Activated T-cell treated with anti-CD3 and anti-CD28 coated beads, Interleukin-2, amount 50 U/mL, for 72 hours (primary cell): ENCODE measurements at places on chromosomes 13 and 19. TPM values are rescaled to one million over a fixed set of nuclear protein-coding genes. Genes with fewer than 3 reads are reported as not detected.

The ATP4B gene
- not detected for total RNA-seq

GRCh38 chr13:19183676-19184075 lies 2.1 kb upstream of the TUBA3C start:
- no peaks in the 10 kb centered on the region for H3K36me3 ChIP-seq
- H3K4me3 ChIP-seq = no peak overlapping the region
- no peak for DNase-seq
- no peak overlapping the region for H3K27ac ChIP-seq
- H3K27me3 ChIP-seq = no peaks in the 10 kb centered on the region

The APOE gene
- 2.1 TPM for total RNA-seq

The IGFL2 gene
- not detected for total RNA-seq

DNA sequence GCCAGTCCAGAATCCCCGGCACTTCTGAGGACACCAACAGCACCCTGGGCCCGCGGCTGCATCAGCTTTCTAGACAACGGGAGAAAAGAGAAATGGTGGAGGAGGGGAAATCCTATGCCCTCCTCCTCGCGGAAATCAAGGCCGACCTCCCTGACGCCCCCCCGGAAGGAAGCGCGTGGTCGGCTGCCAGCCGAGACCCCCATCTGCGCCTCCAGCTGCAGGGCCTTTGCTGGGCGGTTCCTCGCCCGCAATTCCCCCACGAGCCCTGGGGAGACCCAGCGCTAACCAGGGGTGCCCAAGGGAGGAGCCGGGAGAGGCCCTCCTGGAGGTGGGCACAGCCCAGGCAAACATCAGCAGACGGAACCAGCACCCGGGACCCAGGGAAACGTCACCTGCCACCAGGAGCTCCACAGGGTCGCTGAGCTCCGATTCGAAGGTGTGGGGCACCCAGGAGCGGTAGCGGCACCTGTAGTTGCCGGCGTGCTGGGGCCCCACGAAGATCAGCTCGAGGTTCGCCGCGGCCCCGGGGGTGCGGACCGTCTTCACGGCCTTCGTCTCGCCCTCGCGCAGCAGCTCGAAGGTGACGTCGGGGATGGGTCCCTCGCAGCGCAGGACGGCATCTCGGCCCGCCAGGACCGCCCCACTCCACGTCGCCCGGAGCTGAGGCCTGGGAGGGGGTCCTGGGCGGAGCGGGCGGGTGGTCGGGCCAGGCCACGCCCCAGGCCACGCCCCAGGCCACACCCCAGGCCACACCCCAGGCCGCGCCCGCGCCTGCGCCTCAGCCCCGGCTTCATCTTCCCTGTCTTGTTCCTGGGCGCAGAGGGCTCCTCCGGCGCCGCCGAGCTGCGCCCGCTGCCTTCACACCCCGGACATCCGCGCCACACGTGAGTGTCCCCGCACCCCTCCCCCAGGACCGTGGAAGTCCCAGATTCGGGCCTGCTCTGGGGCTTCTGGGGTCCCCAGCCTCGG lies 6.0 kb downstream of the A1BG start:
- H3K4me3 ChIP-seq = peak overlapping the region; percentile 98
- peak overlapping the region; percentile 88 for H3K27ac ChIP-seq
- peak; percentile 87 for DNase-seq
- H3K27me3 ChIP-seq = no peaks in the 10 kb centered on the region
- H3K4me1 ChIP-seq = peaks cover 39% of the 10 kb centered on the region
- H3K36me3 ChIP-seq = peaks cover 4% of the 10 kb centered on the region

The ZNF763 gene
- total RNA-seq = 2.4 TPM

DNA sequence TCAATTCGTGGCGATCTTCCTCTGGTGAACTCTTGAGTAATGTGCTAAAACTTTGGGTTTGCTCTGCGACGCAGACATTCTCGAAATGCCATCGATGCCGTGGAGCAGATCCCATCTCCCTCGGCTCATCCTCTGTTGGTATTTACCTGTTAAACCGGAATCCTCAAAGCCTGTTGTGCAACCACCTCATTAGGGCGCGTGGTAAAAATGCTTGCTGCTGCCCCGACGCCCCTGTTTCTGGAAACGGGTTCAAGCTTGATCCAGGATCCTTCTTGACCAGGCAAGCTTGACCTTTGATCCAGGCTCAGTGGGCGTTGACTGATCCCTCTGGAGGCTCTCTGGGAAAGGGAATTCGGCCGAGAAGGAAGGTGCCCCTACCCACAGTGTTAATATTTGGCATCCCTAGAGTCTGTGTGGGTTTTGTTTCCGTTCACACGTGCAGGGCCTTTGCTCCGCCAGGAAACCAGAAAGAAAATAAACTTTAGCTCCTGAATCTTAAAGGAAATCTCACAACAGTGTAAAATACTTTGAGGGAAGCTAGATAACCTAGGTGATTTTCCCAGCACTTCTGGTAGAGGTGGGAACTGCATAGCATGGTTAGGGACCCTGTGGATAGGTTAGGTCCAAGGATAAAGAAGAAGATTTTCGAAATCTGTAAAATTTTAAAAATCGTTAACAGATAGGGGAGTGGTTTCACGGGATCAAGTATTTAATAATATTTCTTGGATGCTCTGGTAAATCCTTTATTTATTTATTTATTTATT lies 1.1 kb downstream of the LSM14A start:
- peaks cover 64% of the 10 kb centered on the region for H3K4me1 ChIP-seq
- peak; percentile 22 for DNase-seq
- peak overlapping the region; percentile 97 for H3K27ac ChIP-seq

DNA sequence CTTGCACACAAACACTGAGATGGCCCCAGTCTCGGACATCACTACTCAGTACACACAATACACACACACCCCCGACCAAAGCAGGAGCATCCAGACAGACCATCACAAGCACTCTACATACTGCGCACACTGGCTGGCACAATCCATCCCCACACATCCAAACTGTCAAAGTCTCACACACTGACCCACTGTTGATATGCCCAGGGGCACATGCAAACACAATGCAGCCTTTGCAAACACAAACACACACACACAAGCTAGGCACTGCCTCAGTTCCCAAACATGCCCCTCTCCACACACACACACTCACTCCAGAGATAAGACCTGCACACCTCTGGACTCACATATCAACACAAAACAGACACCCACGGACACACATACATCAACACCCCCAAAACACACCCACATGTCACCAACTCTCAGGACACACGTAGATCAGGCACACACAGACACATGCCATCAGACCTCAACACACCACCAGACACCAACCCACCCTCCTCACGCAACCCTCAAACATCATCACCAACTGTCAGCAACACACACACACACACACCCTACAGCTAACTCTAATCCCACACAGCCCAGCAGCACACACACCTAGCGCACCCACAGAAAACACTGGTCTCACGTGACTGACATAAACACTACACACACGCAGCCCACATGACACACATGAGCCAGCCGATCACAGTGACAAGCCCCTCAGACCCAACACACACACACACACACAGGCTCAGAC lies 1.9 kb downstream of the BBC3 start:
- H3K27me3 ChIP-seq = no peaks in the 10 kb centered on the region
- no peak overlapping the region for H3K4me3 ChIP-seq
- peaks cover 9% of the 10 kb centered on the region for H3K36me3 ChIP-seq
- DNase-seq = peak; percentile 48

DNA sequence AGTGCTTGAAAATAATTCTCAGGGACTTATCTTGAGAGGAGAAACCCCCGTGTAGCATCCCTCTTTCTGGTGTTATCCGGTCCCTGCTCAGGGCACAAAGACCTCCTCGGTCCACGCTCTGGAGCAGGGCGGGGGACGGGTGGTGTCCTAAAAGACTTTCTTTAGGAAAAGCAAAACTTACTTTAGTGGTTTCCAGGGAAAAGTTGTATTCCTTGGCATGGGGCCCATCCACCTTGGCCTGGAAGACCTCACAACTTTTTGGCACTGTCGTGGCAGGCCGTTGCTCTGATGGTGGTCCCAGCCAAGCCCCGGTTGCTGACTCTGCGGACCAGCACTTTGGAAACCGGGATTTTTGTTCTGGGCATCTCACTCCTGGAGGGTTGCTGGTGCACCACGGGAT lies 2.7 kb downstream of the AMER2 start:
- no peak for DNase-seq
- peaks cover 6% of the 10 kb centered on the region for H3K36me3 ChIP-seq
- H3K27ac ChIP-seq = no peak overlapping the region
- H3K4me3 ChIP-seq = peak overlapping the region; percentile 38
- peaks cover 12% of the 10 kb centered on the region for H3K4me1 ChIP-seq
- peaks cover 61% of the 10 kb centered on the region for H3K27me3 ChIP-seq

GRCh38 chr19:8097681-8098567 lies 45.4 kb downstream of the CCL25 start:
- no peak for DNase-seq
- H3K4me1 ChIP-seq = no peaks in the 10 kb centered on the region
- no peak overlapping the region for H3K4me3 ChIP-seq
- peaks cover 13% of the 10 kb centered on the region for H3K36me3 ChIP-seq

GRCh38 chr19:11705474-11705873 lies 33.3 kb downstream of the ZNF823 start:
- no peak overlapping the region for H3K4me3 ChIP-seq
- no peak overlapping the region for H3K27ac ChIP-seq
- DNase-seq = no peak
- H3K4me1 ChIP-seq = peaks cover 7% of the 10 kb centered on the region

The LPAR2 gene
- total RNA-seq = 82.2 TPM
